ENCODE measurements at places on chromosomes 13 and 19.

DNA sequence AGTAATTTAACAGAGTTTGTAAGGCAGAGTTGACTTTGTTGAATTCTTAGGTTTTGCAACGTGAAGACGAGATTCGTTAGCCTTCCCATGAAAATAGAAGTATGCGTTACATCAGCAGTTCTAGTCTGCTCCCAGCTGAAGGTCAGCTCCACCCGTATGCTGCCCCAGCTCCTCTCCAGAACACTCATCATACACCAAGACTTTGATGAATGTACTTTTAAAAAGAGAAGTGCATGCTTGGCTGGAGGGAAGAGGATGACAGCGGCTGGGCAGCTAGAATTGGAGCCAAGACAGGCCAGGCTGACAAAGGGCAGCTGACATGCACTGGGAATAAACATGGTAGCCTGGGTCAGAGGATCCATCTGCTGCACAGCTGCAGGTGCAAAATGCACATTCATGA lies 166.3 kb upstream of the ARGLU1 start:
- no peak for DNase-seq

DNA sequence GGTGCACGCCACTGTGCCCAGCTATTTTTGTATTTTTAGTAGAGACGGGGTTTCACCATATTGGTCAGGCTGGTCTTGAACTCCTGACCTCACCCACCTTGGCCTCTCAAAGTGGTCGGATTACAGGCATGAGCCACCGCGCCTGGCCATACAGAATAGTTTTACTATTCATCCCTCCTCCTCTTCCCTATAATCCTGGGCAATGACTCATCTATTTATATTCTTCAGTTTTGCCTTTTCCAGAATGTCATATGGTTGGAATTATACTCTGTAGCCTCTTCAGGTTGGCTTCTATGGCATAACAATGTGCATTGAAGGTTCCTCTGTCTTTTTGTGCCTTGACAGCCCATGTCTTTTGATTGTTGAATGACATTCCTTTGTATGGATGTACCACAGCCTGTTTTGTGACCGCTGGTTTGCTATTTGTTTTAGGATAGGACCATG lies 22.2 kb upstream of the LRP3 start:
- no peak for DNase-seq

DNA sequence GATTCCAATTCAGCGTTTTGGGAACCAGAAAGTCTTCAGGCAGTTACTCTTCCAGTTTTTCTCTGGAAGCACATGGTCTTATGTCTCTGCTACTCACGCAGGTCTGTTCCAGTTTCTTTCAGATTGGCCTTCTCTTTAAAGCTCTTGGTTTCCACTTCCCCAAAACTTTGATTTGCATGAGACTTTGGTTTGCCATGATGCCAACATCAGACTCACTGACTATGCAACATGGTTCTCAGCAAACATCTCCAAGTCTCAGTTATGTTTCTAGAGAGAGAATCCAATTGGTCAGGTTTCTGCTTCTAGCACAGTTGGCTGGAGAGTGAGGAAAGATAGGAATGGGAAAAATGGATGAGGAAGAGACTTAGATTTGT lies 3.1 kb downstream of the AKAP11 start:
- DNase-seq = no peak

DNA sequence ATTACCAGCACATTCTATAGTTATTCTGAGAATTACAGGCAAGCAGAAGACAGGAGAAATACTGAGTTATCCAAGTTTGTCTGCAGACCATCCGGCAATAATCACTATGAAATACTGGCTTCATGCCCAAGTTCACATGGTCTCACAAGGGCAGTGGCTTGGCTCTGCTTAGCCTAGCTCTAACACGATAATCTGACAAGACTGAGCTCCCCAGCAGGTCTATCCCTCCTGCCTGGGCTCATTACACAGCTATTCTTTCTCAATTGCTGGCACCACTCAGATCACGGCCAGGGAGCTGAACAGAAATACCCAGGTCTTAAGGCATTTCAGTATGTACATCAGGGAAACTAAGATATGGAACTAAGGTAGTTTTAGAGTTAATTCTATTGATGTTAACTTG lies 361.6 kb upstream of the PCDH20 start:
- no peak for DNase-seq

GRCh38 chr13:47332149-47332548 lies 435.3 kb upstream of the HTR2A start:
- DNase-seq = no peak

- DNase-seq = no peak
Measured at GRCh38 chr19:36482876-36483275, 6.5 kb downstream of the ZNF566 start.

DNA sequence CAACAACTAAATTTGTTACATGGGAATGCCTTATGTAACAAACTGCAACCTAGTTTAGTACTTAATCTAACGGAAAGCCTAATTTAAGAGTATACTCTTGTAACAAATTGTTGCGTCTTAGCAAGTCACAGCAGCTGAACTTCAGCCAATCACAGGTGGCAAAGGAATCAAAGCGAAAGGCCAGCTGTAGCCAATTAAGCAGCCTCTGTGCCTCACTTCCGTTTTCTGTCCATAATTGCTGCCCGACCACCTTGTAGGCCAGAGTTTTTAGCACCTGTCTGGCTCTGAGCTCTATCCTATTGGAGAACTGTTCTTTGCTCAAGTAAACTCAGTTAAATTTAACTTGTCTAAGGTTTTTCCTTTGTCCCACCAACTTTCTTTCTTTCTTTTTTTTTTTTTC lies 18.1 kb upstream of the HSPH1 start:
- no peak for DNase-seq

DNA sequence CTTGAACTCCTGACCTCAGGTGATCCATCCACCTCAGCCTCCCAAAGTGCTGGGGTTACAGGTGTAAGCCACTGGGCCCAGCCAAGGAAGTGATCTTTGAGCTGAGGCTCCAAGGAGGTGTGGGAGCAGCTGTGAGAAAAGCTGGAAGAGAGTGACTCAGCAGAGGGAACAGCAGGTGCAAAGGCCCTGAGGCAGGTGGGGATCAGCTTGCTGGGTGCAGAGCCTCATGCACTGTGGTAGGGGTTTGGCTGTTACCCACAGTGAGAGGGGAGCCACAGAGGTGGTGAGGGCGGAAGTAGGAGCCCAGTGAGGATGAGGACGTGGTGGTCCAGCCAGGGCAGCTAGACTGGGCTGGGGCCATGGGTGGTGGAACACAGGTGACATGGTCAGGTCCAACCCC lies 6.5 kb downstream of the NPAS1 start:
- DNase-seq = no peak

DNA sequence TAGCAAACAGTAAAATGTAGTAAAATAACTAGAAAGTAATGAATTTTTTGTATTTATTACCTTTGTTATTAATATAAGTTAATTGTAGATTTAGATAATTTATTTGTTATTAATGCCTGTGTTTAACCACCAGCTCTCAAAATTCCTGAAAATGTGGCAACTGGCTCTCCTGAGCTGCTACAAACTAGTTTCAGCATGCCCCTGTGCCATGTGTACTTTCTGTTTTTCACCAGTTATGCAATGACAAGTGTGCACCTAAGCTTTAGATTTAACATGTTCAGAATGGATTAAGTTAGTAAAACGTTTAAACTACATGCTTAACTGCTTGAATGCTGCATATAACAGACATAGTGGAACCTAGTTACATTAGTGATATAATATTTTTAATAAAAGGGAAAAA lies 88.1 kb downstream of the POSTN start:
- DNase-seq = no peak

DNA sequence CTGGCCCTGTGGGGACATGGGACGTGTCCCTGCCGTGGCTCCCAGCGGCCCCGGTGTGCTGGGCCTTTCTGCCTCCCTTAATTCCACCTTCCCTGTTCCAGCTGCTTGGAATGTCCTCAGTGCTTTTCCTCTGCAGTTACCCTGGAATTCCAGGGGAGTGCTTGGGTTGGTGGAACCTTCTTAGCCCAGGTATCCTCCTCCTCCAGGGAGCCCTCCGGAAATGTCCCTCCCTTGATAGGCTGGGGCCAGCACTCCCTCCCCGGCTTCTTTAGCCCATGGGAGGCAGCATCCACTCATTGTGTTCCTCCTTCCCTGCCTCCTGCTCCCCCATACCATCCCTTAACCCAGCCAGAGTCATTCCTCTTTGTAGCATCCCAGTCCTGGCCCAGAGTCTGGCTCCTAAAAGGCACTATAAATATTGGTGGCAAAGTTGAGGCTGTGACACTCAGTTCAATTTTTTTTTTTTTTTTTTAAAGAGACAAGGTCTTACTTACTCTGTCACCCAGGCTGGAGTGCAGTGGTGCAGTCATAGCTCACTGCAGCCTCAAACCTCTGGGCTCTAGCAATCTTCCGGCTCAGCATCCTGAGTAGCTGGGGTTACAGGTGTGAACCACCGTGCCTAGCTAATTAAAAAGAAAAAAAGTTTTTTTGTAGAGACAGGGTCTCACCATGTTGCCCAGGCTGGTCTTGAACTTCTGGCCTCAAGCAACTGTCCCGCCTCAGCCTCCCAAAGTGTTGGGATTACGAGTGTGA lies 13.7 kb upstream of the SLC7A10 start:
- DNase-seq = no peak
